Effector CD8-positive, alpha-beta T cell (primary cell): ENCODE measurements at places on chromosomes 2 and 18.

DNA sequence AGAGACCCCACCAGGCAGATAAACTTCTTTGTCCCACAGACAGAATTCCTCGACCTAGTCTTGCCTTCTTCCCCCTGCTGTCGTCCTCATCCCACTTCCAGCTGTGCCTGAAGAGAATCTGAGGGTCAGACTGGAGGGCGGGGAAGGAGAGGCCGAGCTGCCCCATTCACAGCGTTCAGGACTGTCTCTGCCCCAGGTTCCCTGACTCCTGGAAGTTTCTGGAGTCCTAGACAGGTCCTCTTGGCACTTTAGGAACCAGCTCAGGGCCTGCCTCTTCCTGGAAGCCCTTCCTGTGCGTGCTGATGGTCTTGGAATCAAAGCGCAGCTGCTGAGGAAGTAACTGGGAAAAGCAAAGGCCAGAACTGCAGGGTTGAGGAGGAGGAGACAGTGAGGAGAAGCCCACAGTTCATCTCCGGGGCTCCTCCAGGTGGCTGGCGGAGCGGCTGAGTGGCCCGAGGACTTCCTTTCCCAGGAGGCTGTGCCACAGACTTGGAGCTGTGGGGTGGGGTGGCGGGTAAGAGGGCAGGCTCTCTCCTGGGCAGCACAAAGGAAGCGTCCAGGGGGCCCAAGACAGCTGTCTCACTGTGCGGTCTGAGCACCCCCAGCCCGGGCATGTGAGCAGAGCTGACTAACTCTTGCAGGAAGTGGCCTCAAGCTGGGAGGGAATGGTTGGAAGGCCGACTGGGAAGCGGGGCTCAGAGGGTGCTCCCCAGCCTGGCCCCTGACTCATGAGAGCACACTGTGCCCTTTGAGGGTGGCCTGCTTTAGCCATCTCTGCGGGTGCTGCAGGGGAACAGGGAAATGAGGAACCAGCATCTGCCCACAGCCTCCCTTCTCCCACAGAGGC, 39.5 kb downstream of the SDC1 start:
- DNase-seq = no peak

- no peak for DNase-seq
Observed at GRCh38 chr2:183533021-183533420, 408.8 kb downstream of the NUP35 start.

DNA sequence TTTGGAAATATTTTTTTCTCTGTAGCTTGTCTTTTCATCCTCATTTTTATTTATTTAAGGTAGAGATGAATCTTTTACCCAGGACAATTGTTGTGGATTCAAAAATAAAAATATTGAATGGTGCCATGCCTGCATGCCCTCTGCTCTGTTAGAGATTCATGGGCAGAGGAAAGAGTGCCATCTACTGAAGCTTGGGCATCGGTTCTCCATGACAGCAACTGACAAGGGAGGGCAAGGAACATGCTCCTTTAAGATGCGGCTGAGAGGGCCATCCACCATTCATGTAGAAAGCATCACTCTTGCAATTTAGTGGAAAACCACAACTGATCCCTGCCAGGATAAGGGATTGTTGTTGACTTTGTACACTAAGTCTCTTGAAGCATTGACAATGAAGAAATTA, 79.9 kb downstream of the PARD3B start:
- DNase-seq = no peak

- no peak for DNase-seq
Observed at GRCh38 chr18:79612291-79613108, 67.1 kb upstream of the CTDP1 start.

DNA sequence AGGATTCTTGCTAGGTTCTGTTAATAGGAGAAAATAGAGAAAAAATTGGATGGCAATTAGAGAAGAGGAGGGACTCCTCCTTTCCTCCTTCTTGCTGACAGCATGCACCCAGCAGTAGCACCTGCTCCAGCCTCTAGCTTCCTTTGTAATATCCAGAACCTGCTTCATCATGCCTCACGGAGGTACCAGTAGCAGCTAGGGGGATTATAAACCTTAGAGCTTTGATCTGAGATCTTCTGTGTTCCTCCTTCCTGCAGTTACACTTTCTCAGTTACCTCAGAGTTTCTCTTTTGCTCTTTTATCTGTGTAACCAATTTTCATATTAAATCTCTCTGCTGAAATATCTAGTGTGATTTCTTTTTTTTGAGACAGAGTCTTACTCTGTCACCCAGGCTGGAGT, 16.6 kb downstream of the DPP4 start:
- no peak for DNase-seq

DNA sequence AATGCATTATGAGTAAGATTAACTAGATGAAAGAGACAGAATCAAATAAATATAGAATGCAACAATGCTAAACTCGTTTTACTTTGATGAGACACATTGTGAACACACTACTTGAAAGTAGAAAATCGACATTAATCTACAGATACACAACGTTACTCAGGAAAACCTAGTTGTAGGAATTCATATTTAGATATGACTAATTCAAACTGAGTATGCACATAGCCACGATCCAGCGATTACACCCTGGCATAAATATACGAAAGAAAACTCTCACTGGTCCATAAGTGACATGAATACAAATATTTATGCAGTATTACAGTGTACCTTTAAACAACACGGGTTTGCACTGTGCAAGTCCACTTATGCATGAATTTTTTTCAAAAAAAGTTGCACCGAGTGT, 485.6 kb downstream of the TMX3 start:
- no peak for DNase-seq

DNA sequence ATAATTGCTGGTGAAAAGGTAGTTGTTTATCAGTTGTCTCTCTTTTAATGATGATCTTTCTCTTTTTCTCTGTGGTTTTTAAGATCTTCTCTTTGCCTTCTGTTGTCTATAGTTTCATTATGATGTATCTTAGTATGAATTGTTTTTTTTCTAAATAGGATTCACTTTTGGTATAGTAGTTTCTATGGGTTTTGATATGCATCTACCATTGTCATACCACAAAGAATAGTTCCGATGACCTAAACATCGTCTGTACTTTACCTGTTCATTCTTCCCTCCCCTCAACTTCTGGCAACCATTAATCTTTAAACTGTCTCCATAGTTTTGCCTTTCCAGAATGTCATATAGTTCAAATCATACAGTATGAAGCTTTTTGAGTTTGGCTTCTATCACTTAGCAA, 19.6 kb downstream of the RDH14 start:
- no peak for DNase-seq
